ENCODE measurements at places on chromosomes 5 and 9.
A peak's percentile ranks its signal among the peaks of the same experiment; 100 is the strongest.

- DNase-seq = no peak
Observed at GRCh38 chr5:128378632-128379031, 159.4 kb downstream of the FBN2 start.

GRCh38 chr5:14662721-14663260 is 1.7 kb upstream of the OTULIN start:
- no peak for DNase-seq

GRCh38 chr5:34842554-34842953 is 3.6 kb downstream of the TTC23L start:
- DNase-seq = no peak

GRCh38 chr5:57166276-57166675 is 7.6 kb upstream of the GPBP1 start:
- no peak for DNase-seq

- DNase-seq = no peak
Observed at GRCh38 chr9:83932011-83932410, 10.8 kb upstream of the KIF27 start.

- peak; percentile 74 for DNase-seq
Observed at GRCh38 chr9:37575921-37576721, at the start of gene FBXO10. Gene FBXO10 (minus strand): TSS chr9:37576380. CDS start chr9:37541768, 34,612 bp downstream.

DNA sequence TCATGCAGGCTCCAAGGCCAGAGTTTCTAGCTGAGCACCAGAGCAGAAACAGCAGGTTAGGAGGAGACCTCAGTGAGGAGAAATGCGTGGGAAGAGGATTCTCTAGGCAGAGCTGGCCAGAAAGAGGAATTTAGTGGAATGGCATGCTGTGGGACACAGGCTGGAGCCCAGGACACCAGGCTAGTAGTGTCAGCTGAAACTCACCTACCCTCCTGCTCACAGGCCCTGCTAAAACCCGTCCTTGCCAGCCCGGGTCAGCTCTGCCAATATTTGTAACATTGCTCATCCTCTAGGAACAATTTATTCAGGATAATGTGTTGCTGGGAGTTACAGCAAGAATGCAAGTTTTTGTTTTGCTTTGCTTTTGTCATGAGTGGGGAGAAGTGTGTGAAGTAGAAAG is 40.2 kb upstream of the AGXT2 start:
- no peak for DNase-seq

GRCh38 chr9:97658707-97659106 is 25.1 kb downstream of the NCBP1 start:
- DNase-seq = no peak
